ENCODE measurements at places on chromosomes 5 and 9. TPM values are rescaled to one million over a fixed set of nuclear protein-coding genes. Genes with fewer than 3 reads are reported as not detected.

CDH18 gene
- not detected for total RNA-seq

BARX1 gene
- total RNA-seq = 0.17 TPM

TMC1 gene
- not detected for total RNA-seq

DBN1 gene
- total RNA-seq = 2.5 TPM

- no peak for DNase-seq
- H3K27me3 ChIP-seq = no peaks in the 10 kb centered on the region
- no peak overlapping the region for H3K27ac ChIP-seq
- peaks cover 16% of the 10 kb centered on the region for H3K4me1 ChIP-seq
- no peaks in the 10 kb centered on the region for H3K36me3 ChIP-seq
- no peak overlapping the region for H3K4me3 ChIP-seq
These were observed 4.9 kb downstream of the PDCD1LG2 start for GRCh38 chr9:5515261-5515650.

GRCh38 chr5:178426326-178427130, 163.7 kb downstream of the COL23A1 start:
- H3K36me3 ChIP-seq = no peaks in the 10 kb centered on the region
- H3K27ac ChIP-seq = no peak overlapping the region
- no peaks in the 10 kb centered on the region for H3K4me1 ChIP-seq
- H3K27me3 ChIP-seq = no peaks in the 10 kb centered on the region
- no peak overlapping the region for H3K4me3 ChIP-seq

ARL14EPL gene
- total RNA-seq = not detected

DBH gene
- 1.8 TPM for total RNA-seq

DNA sequence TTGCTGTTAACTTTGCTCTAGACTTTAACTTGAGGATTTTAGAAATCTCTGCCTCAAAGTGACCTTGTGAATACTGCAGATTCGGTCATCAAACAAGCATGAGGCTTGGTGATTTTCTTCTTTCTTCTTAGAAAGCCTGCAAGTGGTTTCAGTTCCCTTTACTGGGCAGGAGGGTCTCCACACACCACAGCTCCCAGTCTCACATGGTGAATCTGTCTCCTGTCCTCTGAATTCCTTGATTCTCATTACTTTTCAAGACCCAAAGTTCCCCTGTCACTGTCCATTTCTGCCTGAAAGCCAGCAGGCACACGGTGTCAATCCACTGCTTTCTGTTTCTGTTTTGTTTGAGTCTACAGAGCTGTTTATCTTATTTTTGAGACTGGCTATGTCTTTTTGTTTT, 14.1 kb downstream of the HSPB3 start:
- H3K27me3 ChIP-seq = no peaks in the 10 kb centered on the region
- no peak for DNase-seq
- no peak overlapping the region for H3K4me3 ChIP-seq
- no peaks in the 10 kb centered on the region for H3K4me1 ChIP-seq
- H3K36me3 ChIP-seq = no peaks in the 10 kb centered on the region

LHX3 gene
- total RNA-seq = 0.11 TPM
